Activated naive CD4-positive, alpha-beta T cell treated with anti-CD3 and anti-CD28 coated beads, Interleukin-2, amount 10 ng/mL, durations not matched to agents 5 hours and 36 hours (primary cell): ENCODE measurements at places on chromosomes 12 and 14. TPM values are rescaled to one million over a fixed set of nuclear protein-coding genes. Genes with fewer than 3 reads are reported as not detected.

RTL1 gene
- total RNA-seq, result not detected

ABHD12B gene
- not detected for total RNA-seq

RFX4 gene
- not detected for total RNA-seq

EXOC3L4 gene
- total RNA-seq, result not detected

ZNF705A gene
- total RNA-seq, result not detected

NINJ2 gene
- 3.5 TPM for total RNA-seq

FOXN4 gene
- not detected for total RNA-seq
